ENCODE measurements at places on chromosomes 7 and 10.

DNA sequence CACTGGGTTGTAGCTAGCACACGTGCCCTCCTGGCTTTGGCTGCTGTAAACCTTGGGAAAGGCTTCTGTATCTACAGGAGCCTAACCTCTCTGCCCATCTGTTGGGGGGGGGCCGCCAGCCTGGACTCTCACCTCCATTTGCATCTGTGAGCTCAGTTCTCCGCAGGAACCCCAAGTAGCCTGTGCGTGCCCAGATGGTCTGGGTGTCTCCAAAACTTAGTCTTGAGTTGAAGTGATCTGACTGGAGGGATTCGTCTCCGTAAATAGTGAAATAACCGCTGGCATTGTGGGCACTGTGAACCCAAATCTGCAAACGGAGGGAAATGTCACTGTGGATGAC lies 147.9 kb downstream of the ZMYND11 start:
- H3K36me3 ChIP-seq = no peaks in the 10 kb centered on the region
- DNase-seq = no peak
- no peaks in the 10 kb centered on the region for H3K27me3 ChIP-seq
- H3K4me1 ChIP-seq = no peaks in the 10 kb centered on the region

DNA sequence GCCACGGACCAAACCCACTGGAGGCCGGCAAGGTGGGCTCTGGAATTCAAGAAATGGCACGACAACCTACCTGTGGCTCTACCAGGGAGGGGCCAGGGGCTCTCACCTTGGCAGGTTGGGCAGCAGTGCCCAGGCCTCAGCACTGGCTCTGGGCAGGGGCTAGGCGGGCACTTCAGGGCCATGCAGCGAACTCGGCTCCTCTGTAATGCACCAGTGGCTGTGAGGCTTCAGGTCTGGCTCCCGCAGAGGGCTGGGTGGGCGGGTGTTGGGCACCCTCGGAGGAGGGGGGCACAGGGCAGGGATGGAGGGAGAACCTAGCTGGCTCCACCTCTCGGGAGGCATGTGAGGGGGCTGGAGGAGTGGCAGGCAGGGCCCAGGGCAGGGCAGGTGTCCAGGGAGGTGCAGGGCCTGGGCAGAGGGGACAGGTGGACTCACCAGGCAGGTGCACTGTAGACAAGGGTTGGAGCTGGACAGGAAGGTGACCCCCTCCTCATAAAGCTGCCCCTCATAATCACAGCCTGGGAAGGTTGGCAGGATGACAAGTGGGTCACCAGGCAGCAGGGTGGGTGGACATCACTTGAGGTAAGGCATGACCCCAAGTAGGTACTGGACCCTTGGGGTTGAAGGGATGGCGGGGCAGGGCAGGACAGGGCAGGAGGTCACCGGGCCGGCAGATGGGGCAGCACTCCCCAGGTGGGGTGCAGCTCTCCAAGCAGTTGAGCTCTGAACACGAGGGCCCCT lies 6.7 kb downstream of the KCP start:
- H3K27me3 ChIP-seq = no peaks in the 10 kb centered on the region
- H3K4me3 ChIP-seq = no peak overlapping the region
- DNase-seq = no peak
- H3K4me1 ChIP-seq = no peaks in the 10 kb centered on the region
- no peak overlapping the region for H3K27ac ChIP-seq

DNA sequence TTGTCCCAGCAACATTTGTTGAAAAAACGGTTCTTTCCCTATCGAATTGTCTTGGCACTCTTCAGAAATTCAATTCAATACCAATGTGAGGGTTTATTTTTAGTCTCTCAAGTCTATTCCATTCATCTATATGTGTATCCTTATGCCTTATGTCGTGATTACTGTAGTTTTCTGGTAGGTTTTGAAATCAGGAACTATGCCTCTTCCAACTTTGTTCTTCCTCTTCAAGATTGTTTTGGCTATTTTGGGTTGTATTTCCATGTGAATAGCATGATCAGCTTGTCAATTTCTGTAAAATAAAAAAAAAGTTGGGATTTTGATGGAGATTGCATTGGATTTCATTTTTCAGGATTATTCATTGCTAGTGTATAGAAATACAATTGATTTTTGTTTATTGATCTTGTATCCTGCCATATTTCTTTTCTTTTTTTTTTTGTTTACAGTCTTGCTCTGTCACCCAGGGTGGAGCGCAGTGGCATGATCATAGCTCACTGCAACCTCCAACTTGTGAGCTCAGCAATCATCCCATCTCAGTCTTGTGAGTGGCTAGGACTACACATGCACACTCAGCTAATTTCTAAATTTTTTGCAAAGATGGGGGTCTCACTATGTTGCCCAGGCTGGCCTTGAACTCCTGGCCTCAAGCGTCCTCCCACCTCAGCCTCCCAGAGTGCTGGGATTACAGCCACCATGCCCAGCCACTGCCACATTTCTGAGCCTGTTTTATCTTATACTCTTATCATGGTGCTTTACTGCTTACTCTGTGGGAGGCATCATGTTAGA lies 46.2 kb upstream of the MKLN1 start:
- H3K4me1 ChIP-seq = no peaks in the 10 kb centered on the region
- no peak overlapping the region for H3K27ac ChIP-seq
- H3K27me3 ChIP-seq = no peaks in the 10 kb centered on the region
- H3K4me3 ChIP-seq = no peak overlapping the region
- no peak for DNase-seq

DNA sequence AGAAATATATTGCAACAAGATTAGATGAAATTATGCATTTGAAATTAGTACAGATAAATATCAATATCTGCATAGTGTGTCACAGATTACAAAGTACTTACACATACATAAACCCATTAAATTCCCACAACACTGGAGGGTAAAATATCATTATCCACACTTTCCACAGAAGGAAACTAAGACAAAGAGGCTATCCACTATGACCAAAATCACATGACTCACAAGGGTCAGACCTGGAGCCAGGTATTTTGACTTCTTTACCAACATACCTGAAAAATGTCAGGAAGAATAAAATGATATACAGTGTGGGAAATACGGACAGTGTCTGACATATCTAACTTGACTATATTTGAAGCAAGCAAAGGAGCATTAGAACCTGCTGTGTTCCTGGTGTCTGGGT lies 34.1 kb downstream of the HYCC1 start:
- DNase-seq = no peak
- H3K4me3 ChIP-seq = no peak overlapping the region
- H3K27ac ChIP-seq = no peak overlapping the region
- no peaks in the 10 kb centered on the region for H3K27me3 ChIP-seq

- no peaks in the 10 kb centered on the region for H3K36me3 ChIP-seq
- no peaks in the 10 kb centered on the region for H3K27me3 ChIP-seq
- no peak overlapping the region for H3K4me3 ChIP-seq
- H3K4me1 ChIP-seq = peaks cover 18% of the 10 kb centered on the region
- DNase-seq = no peak
Measured at GRCh38 chr7:55063633-55064032, 44.8 kb downstream of the EGFR start.

DNA sequence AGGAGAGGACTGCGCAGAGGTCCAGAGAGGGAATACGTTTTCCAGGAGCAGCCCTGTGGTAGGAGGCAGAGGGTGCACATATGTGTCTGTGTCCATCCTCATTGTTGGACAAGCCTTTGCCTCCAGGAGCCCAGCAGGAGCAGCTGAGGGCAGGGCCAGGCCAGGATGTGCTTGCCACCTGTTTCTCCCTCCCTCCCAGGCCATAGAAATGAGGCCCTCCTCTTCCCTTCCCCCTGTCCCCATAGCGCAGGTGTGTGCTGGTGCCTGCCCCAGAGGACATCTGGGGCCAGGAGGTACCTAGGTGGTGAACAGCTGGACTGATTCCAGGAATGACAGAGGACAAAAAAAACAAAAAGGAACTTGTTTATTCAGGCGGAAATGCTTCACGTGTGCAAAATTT lies 10.5 kb upstream of the CXCL12 start:
- no peaks in the 10 kb centered on the region for H3K36me3 ChIP-seq
- no peak overlapping the region for H3K4me3 ChIP-seq
- no peak overlapping the region for H3K27ac ChIP-seq
- no peaks in the 10 kb centered on the region for H3K27me3 ChIP-seq

GRCh38 chr7:23470330-23471105 lies at the start of gene IGF2BP3:
Gene IGF2BP3 (minus strand): TSS chr7:23470491. CDS start chr7:23470110, 381 bp downstream.
- H3K27me3 ChIP-seq = peaks cover 53% of the 10 kb centered on the region
- H3K36me3 ChIP-seq = no peaks in the 10 kb centered on the region
- no peaks in the 10 kb centered on the region for H3K4me1 ChIP-seq
- H3K4me3 ChIP-seq = no peak within 1 kb of the TSS
- DNase-seq = no peak

- H3K4me3 ChIP-seq = no peak within 1 kb of the TSS
- no peak within 1 kb of the TSS for H3K27ac ChIP-seq
- H3K27me3 ChIP-seq = no peaks in the 10 kb centered on the region
- no peak for DNase-seq
Measured at GRCh38 chr10:113552701-113553100, at the start of gene HABP2. Gene HABP2 (plus strand): TSS chr10:113553053. CDS start chr10:113553122, 69 bp downstream.

DNA sequence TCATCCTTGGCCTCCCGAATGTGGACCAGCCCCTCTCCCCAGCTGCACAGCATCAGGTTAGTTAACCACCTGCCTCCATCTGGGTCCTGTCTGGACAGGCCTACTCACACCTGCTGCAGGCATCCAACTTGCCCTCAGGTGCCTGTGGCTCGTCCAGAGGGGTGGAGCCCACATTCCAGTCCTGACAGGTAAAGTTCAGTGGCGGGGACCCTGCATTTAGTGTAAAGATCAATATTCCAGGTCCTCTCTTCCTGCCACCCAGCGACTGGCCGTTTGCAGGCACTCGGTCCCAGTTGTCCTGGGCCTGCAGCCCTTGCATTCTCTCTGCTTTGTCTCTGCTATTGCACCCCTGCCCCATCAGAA lies 15.0 kb downstream of the HTRA1 start:
- no peak overlapping the region for H3K4me3 ChIP-seq
- no peaks in the 10 kb centered on the region for H3K36me3 ChIP-seq
- no peak for DNase-seq
- no peaks in the 10 kb centered on the region for H3K4me1 ChIP-seq
- H3K27me3 ChIP-seq = no peaks in the 10 kb centered on the region

GRCh38 chr10:86579883-86580520 lies 58.4 kb upstream of the WAPL start:
- H3K27me3 ChIP-seq = no peaks in the 10 kb centered on the region
- H3K36me3 ChIP-seq = no peaks in the 10 kb centered on the region
- H3K4me1 ChIP-seq = no peaks in the 10 kb centered on the region

- H3K4me1 ChIP-seq = no peaks in the 10 kb centered on the region
- no peak overlapping the region for H3K4me3 ChIP-seq
- H3K27ac ChIP-seq = no peak overlapping the region
- DNase-seq = no peak
Measured at GRCh38 chr7:38232502-38233366, 40.7 kb downstream of the TARP start.

- H3K27ac ChIP-seq = no peak overlapping the region
- no peaks in the 10 kb centered on the region for H3K27me3 ChIP-seq
Measured at GRCh38 chr10:24871011-24871935, 81.1 kb downstream of the PRTFDC1 start.

DNA sequence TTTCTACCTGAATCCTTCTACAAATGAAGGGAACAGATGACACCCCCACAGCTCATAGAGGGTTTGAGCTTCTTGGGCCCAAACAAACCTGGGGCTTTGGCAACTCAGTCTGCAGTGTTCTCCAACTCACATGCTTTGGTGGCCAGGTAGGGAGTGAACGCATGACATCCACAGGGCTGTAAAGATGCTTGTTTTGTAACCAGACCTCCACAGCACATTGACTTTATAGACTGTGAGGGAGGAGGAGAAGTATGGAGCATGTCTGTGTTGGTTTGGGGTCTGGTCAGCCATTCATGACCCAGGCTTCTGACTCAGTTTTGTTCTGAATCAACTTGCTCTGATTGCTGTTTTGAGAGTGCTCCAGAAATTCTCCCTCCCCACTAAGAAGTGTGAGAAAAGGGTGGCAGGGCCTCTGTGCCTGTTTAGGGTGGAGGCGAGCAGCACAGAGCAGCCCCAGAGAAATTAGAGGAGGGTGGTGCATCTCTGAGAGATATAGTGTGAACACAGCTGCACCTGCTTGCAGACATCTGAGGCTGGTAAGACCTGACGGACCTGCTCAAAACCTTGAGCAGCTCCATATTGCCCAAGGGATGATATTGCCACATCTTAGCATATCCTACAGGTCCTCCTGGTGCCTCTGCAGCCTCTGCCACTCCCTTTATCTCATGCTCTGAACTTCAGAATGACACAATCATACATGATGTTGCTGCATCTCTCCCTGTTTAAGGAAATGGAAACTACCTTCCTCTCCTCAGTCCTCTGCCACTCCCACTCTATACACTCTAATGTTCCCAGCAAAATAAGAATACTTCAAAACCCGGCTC lies 287.7 kb downstream of the ABCA13 start:
- no peaks in the 10 kb centered on the region for H3K4me1 ChIP-seq
- no peak overlapping the region for H3K4me3 ChIP-seq
- no peak for DNase-seq
- no peaks in the 10 kb centered on the region for H3K36me3 ChIP-seq
- H3K27me3 ChIP-seq = no peaks in the 10 kb centered on the region

DNA sequence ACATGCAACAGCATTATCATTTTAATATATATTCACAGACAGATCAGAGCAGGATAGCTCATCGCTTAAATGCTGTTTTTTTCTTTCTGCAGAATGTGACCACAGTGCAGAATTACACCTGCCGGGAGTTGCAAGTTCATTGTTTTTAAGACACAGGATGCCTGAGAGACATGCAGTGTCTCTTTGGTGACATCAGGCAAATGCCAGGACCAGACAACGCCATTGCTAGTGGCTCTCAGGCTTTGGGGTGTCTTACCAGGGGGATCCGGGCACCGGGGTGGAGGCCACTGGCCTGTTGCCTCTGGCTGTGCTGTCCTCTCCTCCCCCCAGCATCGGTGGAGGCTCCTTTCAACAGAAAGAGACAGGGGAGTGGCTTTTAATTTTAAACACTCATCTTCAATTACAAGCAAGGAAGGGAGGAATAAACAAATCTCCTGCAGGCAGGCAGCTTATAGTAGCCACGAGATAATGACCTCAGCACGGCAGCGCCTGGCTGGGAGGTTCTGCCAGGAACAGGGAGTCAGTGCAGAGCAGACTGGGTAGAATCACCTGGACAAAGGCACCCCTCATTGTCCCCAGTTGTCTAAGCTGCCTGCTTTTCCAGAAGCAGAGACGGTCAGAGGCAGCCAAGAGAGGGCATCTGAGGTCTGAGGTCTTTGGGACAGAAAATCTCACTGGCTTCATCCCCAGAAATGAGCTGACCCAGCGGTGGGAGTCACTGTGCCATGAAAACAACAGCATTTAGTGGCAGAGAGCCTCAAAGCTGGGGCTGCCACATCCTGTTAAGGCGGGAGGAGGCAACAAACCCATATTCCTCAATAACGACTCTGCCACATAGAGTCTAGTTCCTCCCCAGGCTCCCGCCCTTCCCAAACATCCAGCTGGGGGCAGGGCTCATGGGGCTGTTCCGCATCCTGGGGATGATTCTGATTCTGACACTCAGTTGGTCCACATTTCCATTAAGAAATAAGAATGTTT lies 148.4 kb downstream of the TCERG1L start:
- H3K27ac ChIP-seq = no peak overlapping the region
- H3K36me3 ChIP-seq = no peaks in the 10 kb centered on the region

- H3K4me3 ChIP-seq = no peak overlapping the region
- DNase-seq = no peak
- H3K27ac ChIP-seq = no peak overlapping the region
- no peaks in the 10 kb centered on the region for H3K4me1 ChIP-seq
Measured at GRCh38 chr7:141418066-141418465, 133.1 kb upstream of the AGK start.

Data from uterus (tissue), 4 donors.